T-helper 17 cell (primary cell): ENCODE measurements at places on chromosomes 2 and 18.

GRCh38 chr18:76412010-76412817, 82.8 kb downstream of the ZNF516 start:
- no peaks in the 10 kb centered on the region for H3K27me3 ChIP-seq
- DNase-seq = no peak
- peaks cover 2% of the 10 kb centered on the region for H3K36me3 ChIP-seq
- H3K4me1 ChIP-seq = peaks cover 36% of the 10 kb centered on the region

- no peaks in the 10 kb centered on the region for H3K27me3 ChIP-seq
- H3K27ac ChIP-seq = peak overlapping the region; percentile 86
- no peak overlapping the region for H3K4me3 ChIP-seq
- peaks cover 4% of the 10 kb centered on the region for H3K36me3 ChIP-seq
- H3K4me1 ChIP-seq = peaks cover 19% of the 10 kb centered on the region
These were observed 25.5 kb downstream of the GCG start for GRCh38 chr2:162126527-162126926.

DNA sequence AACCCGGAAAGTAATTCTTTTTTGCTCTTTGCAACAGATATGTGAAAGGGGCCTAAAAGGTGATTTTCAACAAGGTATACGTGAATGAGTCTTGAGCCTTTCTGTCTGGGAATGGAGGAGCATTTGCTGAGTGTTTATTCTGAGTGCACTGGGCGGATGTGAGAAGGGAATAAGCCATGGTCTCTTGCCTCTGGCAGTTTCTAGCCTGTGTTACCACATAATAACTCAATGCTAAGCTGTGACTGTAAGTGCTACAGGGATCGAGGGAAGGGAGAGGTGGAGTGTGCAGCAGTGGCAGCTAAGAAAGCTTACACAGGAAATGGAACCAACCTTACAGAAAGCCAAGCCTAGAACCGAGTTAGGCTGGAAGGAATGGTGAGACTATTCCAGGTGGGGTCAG, 444.3 kb downstream of the SLC4A3 start:
- H3K4me3 ChIP-seq = no peak overlapping the region
- peaks cover 9% of the 10 kb centered on the region for H3K27me3 ChIP-seq
- no peak overlapping the region for H3K27ac ChIP-seq
- no peak for DNase-seq
- H3K4me1 ChIP-seq = no peaks in the 10 kb centered on the region

GRCh38 chr2:176139661-176140512, 10.4 kb downstream of the HOXD8 start:
- H3K4me3 ChIP-seq = no peak overlapping the region
- H3K27ac ChIP-seq = peak overlapping the region; percentile 24
- peaks cover 83% of the 10 kb centered on the region for H3K27me3 ChIP-seq

DNA sequence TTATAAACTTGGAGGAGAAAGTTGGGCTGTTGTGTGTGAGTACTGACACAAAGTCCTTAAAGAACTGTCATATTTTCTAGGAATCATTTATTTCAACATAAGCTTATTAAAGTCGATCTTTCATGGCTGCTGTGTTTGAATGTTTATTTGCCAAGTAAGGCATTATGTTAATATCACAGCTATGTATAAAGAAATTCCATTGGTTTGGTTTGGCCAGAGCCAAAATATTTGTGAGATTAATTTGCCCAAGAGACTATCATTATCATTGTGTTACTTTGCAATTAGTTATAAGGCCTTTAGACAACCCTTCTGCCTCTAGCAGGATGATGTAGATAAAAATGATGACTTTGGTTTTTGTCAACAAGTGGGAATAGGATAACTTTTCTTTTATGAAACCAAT, 240.6 kb upstream of the NT5C1B start:
- H3K4me3 ChIP-seq = no peak overlapping the region
- no peak for DNase-seq
- peaks cover 4% of the 10 kb centered on the region for H3K4me1 ChIP-seq

DNA sequence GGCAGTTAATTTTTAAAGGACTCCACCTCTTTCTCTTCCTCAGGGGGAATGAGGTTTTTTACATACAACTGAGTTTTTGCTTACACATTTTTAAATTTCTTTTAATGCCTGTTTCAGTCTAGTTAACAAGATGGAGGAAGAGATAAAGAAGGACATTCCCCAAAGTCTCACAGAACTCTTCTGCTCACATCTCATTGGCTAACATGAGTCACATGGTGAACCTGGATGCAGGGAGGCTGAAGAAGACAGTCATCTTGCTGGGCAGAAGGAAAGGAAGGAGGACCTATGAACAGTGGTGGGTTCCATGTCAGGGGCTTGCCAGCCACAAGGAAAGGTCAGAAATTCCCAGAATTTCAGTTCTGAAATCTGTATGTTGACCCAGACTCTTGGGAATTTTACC, 10.4 kb upstream of the ST8SIA5 start:
- H3K27ac ChIP-seq = no peak overlapping the region
- peaks cover 62% of the 10 kb centered on the region for H3K27me3 ChIP-seq
- no peak overlapping the region for H3K4me3 ChIP-seq
- H3K36me3 ChIP-seq = no peaks in the 10 kb centered on the region
- DNase-seq = no peak
